ENCODE measurements at places on chromosomes 12 and 14.

DNA sequence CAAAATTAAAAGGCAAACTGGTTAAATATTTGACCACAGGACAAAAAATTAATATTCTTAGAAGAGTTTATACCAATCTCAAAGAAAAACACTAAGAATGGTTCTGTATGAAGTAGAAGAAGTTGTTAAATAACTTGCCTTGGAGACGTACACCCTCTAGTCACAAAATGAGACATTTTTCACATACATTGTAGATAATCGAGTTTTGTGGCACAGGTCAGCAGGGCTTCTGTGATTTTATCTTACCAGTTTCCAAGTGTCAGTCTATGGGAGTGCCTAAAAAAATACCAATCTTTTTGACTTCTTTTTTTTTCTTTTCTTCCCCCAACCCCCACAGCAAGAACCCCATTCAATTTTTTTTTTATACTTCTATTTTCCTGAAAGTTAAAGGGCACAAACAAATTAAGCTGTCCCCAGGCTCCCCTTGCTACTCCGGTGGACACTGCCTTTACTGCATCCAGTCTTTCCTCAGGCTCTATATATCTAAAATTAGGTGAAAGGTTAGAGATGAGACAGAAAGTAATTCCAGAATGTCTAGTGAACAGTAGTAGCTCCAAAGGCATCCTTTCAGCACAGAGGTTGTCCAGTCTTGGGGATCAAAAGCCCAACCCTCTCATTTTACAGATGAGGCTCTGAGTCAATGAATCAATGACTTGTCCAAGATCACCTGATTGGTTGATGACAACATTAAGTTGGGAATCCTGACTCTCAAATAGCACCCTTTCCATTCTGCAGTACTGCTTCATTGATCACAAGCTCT is 6.2 kb downstream of the LIMA1 start:
- DNase-seq, result no peak

GRCh38 chr12:71780237-71780822 is 25.7 kb downstream of the RAB21 start:
- DNase-seq, result peak; percentile 32

GRCh38 chr14:23785208-23785607 is 149.0 kb downstream of the DHRS2 start:
- no peak for DNase-seq

DNA sequence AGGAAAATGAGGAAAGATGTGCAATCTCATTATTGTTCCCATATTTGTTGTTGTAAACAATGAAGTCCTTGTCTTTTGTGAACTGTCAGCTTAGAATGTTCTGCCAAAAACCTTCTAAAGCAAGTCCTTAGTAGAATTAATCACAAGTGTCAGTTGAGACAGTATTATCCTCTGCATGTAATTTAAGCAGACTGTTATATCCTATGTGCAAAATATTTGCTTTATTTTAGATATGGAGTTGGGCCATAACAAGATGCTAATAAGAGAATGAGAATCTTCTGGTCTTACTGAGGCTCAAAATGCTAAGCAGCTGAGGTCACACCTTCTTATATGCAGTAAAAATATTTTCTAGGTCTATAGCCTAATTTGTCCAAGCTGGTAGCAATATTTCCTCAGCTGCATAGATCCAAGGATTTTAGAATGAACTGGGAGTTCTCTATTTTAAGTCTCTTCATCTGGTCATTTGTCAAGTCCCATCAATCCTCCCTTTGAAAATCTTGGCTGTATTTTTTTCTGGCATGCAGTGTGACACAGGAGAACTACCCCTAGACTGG is 222.3 kb upstream of the NAV3 start:
- no peak for DNase-seq

GRCh38 chr12:48815126-48816110 is 2.9 kb upstream of the CACNB3 start:
- DNase-seq, result no peak

DNA sequence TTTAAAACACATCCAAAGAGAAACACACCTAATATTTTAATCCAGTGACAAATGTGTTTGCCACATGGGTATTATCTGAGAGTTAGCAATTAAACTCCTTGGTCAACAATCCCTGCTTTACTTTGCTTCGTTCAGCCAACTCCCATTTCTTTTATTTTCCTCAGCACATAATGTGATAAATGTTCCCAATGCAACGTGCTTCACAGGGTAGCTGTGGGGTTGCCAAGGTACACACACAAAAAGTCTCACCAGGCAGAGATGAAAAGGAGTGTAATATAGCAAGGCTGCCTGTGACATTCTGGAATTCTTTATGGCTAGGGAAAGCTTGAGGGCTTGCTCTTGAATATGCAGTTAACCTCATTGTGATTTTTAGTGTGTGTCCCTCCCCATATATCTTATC is 208.0 kb upstream of the DIO2 start:
- DNase-seq, result no peak

- DNase-seq, result no peak
Measured at GRCh38 chr14:100778526-100778882, 47.4 kb upstream of the MEG3 start.

GRCh38 chr14:98323836-98324235 is 948.2 kb downstream of the BCL11B start:
- no peak for DNase-seq

- DNase-seq, result no peak
Measured at GRCh38 chr14:88791629-88792472, 902 bp downstream of the EML5 start.

- DNase-seq, result no peak
Measured at GRCh38 chr12:89072294-89073026, 279.8 kb downstream of the DUSP6 start.

- no peak for DNase-seq
Measured at GRCh38 chr12:122691566-122691965, 11.6 kb downstream of the HCAR2 start.

DNA sequence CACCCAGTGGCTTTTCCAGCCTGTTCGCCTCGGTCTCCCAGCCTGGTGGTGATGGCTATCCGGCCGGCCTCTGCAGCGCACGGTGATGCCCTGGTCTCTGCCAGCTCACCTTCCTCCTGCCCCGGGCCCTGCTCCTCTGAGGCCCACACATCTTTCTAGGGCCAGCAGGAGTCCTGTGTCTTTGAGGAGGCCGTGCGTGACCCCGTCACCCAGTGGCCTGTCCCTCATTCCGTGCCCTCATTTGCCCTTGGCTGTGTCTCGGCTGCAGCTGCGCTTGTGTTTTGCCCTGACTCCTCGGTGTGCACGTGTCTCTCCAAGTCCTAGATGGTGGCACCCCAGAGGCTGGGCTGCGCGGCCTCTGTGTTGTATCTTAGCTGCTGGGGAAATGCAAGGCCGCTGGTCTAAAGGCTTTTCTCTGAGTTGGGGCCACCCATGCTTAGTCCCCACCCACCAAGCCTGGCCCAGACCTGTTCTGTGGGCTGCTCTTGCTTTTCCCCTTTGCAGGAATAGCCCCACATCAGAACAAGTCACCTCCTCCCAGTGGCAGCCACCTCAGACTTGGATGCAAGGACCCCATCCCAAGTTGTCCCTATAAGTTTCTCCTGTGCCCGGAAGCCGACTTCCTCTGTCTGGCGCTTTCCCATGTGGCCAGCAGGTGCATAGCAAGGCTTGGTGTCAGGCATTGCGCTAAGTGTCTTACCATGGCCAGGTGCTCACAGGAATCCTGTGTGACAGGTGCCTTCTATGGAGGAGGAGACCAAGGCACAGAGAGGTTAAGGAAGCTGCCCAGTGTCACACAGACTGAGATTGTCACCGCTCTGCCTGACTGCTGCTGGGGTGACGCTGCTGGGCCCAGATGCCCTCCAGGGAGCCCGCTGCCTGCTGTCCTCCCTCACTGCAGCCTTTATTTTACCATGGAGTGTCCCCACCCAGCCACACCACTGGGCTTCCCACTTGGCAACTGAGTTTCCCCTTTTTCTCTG is 64.5 kb downstream of the TSPAN9 start:
- DNase-seq, result no peak

DNA sequence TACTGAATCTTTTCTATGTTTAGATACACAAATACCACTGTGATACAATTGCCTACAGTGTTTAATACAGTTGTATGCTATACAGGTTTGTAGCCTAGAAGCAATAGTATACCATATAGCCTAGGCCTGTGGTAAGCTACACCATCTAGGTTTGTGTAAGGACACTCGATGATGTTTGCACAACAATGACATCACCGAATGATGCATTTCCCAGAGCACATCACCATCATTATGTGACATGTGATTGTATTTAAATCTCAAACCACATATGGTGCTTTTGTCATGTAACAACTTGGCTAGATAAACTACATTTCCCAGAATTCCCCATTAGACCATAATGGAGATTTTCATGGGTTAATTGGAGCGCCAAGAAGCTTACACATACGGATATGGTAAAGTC is 128.4 kb upstream of the CPNE8 start:
- no peak for DNase-seq

GRCh38 chr14:77053046-77053841 is 24.7 kb upstream of the IRF2BPL start:
- DNase-seq, result peak; percentile 65

- no peak for DNase-seq
Measured at GRCh38 chr12:98409548-98409947, 105.8 kb upstream of the TMPO start.

DNA sequence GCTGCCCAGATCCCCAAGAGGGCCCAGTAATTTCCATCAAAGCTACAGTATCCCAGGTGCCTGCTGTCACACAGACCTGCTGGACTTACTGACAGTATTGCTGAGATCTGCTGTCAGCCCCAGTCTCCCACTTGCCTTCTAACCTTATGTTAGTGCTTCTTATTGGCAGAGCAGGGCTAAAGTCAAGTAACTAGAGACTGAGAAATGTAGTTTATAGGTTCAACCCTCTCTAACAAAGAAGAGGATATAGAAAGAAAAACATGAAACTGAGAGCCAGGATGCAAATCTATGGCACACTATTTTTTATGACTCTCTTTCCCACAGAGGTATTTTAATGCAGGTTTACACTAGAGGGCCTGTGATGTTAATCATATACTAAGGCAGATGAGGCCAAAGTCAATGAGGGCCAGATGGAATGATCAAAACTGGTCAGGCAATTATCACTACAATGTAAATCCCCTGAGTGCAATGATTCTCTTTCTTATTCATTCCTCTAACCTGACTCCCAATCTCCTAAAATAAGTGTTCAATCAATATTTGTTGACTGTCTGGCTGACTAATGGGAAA is 781.9 kb downstream of the VRK1 start:
- DNase-seq, result no peak
